ENCODE measurements at places on chromosomes 16 and 17. TPM values are rescaled to one million over a fixed set of nuclear protein-coding genes. Genes with fewer than 3 reads are reported as not detected.
A peak's percentile ranks its signal among the peaks of the same experiment; 100 is the strongest.

Gene TNFRSF17
- 6.6 TPM for total RNA-seq

Gene CYBA
- total RNA-seq: 1,001 TPM

Gene BEAN1
- total RNA-seq: not detected

Gene EVPLL
- 0.28 TPM for total RNA-seq

Gene CCR7
- total RNA-seq: 6.6 TPM

Gene TPPP3
- total RNA-seq: 0.66 TPM

Gene OR2C1
- not detected for total RNA-seq

DNA sequence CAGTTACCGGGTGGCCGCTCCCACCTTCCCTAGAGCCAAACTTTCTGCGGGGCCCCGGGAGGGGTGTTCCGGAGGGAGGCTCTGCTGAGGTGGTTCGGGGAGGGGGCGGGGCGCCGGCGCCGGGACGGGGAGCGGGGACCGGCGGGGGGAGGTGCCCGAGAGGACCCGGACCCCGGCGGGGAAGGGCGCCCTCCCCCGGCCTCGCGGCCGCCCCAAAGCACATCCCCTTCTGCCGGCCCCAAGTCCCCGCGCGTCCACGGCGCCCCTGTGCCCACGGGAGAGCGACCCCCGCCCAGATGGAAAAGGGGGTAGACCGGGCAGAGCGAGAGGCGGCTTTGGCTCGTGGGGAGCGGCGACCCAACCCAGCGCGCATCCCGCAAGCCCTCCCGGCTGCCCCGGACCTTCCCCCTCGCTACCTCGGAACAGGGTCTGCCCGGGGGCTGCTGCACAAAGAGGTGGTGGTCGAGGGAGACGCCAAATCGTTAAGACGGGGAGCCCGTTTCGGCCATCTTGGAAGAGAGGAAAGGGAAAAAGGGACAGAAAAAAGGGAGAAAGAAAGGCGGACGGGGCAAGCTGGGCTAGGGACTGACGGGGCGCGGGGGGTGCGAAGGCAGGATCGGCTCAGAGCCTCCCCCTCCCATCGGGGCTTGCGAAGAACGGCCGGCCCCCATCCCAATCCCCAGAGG, 530 bp downstream of the PCGF2 start:
- DNase-seq: peak; percentile 36
- no peak overlapping the region for H3K27ac ChIP-seq
- H3K4me3 ChIP-seq: peak overlapping the region; percentile 14
- H3K4me1 ChIP-seq: peaks cover 57% of the 10 kb centered on the region
- peaks cover 45% of the 10 kb centered on the region for H3K27me3 ChIP-seq

DNA sequence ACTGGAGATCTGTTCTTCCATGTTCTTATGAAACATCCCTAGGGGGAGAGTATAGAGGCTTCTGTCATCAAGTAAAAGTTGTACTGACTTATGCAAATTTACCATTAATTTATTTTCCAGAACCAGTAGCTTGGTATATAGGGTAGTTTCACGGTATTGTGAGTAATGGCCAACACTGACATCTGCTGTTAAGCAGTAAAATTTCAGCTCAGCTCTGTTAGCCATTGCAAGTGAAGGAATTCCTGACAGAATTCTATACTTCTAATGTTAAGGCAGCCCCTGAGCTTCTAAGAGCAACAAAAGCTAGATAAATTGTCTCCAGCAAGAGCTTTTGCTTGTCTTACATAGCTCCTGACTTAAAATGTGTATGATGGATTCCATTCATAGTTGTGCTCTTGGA, 613.5 kb upstream of the C16orf82 start:
- H3K4me3 ChIP-seq: no peak overlapping the region
- no peaks in the 10 kb centered on the region for H3K4me1 ChIP-seq
- no peak for DNase-seq
- no peaks in the 10 kb centered on the region for H3K27me3 ChIP-seq

DNA sequence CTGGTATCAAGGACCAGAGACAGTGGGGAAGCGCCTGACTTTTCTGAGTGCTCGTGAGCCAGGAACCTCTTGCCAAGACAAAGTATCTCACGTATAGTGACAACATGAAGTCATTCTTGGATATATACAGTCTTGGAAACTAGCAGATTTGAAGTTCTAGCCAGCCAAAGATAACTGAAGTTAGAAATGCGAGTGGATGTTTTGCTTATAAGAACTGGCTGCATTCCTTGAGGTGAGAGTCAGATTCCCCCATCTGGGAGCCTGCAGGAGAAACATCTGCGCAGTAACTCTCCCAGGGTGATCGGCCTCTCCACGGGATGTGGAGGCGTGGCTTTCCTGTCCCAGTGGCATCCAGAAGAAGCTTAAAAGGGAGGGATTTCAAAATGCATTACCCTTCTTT, 89.8 kb downstream of the SHISA6 start:
- H3K27me3 ChIP-seq: no peaks in the 10 kb centered on the region
- H3K36me3 ChIP-seq: no peaks in the 10 kb centered on the region
- H3K27ac ChIP-seq: no peak overlapping the region
- no peaks in the 10 kb centered on the region for H3K4me1 ChIP-seq
- H3K4me3 ChIP-seq: no peak overlapping the region

GRCh38 chr16:85136702-85137322, 24.5 kb upstream of the CIBAR2 start:
- H3K36me3 ChIP-seq: no peaks in the 10 kb centered on the region
- H3K4me3 ChIP-seq: no peak overlapping the region
- H3K27ac ChIP-seq: no peak overlapping the region
- H3K4me1 ChIP-seq: peaks cover 41% of the 10 kb centered on the region

DNA sequence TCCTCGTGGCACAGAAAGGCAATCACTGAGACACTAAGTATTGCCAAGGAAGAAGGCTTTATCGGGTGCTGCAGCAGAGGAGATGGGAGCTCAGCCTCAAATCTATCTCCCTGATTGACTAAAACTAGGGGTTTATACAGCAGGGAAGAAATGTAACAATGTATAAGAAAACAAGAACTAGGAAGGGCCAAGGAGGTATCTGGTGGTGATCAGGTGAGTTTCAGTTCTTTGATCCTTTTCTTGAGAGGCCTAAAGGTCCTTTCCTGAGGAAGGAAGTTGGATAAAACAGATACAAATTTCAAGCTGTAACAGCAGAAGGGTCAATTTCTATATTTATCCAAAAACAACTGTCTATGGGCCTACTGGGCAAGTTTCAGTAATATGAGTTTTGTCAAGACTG, 212.4 kb downstream of the COPRS start:
- H3K27ac ChIP-seq: no peak overlapping the region
- H3K4me1 ChIP-seq: no peaks in the 10 kb centered on the region
- H3K27me3 ChIP-seq: no peaks in the 10 kb centered on the region

GRCh38 chr16:76441391-76441790, 164.2 kb downstream of the CNTNAP4 start:
- no peaks in the 10 kb centered on the region for H3K27me3 ChIP-seq
- no peaks in the 10 kb centered on the region for H3K4me1 ChIP-seq
- no peak for DNase-seq
- H3K27ac ChIP-seq: no peak overlapping the region
- H3K4me3 ChIP-seq: no peak overlapping the region

DNA sequence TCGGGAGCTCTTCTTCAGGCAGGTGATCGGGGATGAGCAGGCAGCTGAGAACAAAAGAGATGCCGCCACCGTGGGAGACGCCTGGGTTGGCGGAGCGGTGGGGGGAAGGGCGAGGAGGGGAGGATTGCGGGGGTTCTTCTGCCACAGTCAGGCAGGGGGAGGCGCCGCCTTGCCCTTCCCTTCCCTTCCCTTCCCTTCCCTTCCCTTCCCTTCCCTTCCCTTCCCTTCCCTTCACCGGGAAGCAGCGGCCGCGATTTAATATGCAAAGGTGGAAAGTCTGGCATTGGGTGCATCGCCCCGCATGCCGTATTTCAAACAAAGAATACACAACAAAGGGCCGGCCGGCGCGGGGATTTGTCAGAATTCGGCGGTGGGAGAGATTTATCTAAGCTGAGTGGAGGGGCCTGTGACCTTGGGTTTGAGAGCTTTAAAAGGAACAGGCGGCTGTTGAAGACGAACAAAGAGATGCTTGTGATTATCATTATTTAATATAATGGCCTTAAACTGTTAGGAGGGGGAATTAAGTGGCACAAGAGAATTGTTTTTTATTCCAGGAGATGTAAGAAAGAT, 262.3 kb upstream of the TNRC6C start:
- no peaks in the 10 kb centered on the region for H3K27me3 ChIP-seq
- H3K4me3 ChIP-seq: no peak overlapping the region
- no peak for DNase-seq

- H3K27ac ChIP-seq: no peak overlapping the region
- H3K4me1 ChIP-seq: no peaks in the 10 kb centered on the region
- H3K27me3 ChIP-seq: no peaks in the 10 kb centered on the region
- no peak for DNase-seq
Measured at GRCh38 chr17:8766731-8767130, 8.4 kb upstream of the SPDYE4 start.

Measured in natural killer cell (primary cell).